ENCODE measurements at places on chromosomes 5 and 9.

DNA sequence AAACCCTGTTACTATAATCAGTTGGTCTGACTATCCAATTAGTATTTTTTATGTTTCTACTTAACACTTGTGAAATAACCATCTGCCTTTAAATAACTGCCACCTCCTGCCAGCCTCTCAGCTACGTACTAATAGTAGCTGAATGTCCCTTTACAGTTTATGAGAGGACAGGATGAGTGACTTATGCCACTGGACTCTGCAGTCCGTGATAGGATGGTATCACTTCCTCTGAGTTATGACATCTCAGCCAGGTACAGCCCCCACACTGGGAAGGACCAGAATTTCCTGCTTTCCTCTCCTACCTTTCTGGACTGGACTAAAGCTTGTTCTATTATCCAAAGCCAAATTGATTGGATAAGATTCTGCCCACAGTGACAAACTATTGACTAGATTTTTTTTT is 102.9 kb downstream of the ZFAND5 start:
- no peak for DNase-seq

DNA sequence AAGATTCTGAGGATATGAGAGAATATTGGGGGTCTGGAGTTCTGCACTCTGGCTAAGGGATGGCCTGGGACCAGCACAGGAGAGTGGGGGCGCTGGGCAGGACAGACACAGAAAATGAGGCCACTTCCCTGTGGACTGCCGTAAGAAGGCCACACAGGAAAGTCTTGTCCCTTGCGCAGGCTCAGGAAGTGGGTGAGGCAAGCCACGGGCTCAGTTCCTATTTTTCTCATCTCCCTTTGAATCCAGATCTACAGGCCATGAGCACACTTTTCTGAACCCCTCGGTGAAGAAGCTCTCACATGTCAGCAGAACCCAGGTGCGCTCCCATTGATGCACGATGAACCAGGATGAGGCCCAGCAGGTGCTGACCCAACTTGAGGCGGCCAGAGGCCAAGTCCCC is 207.4 kb downstream of the AGTPBP1 start:
- DNase-seq: no peak

- no peak for DNase-seq
Observed at GRCh38 chr5:57779383-57780223, 297.0 kb upstream of the ACTBL2 start.

DNA sequence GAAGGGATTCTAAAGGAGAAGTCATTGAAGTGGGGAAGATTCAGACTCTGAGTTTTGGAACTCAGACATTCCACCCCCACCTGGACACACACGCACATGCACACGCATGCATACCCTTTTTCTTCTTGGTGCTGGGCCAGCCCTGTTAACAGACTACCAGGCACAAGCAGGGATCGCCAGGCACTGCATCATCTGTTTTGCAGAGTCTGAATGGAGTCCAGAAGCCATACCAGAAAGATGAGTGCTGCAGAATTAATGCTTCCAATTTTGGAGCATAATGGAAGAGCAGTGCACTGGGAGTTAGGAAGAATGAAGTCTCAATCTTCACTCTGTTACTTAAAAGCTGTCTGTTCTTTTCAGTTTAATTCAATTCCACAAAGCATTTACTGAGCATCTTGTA is 95.5 kb downstream of the PDE8B start:
- no peak for DNase-seq

GRCh38 chr5:154756009-154756867 is 1.1 kb downstream of the LARP1 start:
- DNase-seq: peak; percentile 13

DNA sequence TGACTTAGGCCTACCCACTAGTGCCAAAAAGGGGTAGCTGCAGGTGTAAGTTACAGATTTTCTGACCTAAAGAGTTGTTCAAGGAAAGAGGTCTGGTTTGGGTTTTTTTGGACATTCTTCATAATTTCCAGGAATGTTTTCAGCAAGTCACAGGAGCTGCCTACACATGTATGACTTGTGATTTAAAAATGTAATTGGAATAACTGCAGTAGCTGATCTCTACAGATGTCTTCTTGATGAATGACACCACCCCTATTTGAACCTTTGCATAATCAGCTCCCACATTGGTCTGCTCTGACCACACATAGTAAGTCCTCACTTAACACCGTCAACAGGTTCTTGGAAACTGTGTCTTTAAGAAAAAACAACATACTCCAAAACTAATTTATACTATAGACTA is 481.4 kb downstream of the RASEF start:
- DNase-seq: no peak

DNA sequence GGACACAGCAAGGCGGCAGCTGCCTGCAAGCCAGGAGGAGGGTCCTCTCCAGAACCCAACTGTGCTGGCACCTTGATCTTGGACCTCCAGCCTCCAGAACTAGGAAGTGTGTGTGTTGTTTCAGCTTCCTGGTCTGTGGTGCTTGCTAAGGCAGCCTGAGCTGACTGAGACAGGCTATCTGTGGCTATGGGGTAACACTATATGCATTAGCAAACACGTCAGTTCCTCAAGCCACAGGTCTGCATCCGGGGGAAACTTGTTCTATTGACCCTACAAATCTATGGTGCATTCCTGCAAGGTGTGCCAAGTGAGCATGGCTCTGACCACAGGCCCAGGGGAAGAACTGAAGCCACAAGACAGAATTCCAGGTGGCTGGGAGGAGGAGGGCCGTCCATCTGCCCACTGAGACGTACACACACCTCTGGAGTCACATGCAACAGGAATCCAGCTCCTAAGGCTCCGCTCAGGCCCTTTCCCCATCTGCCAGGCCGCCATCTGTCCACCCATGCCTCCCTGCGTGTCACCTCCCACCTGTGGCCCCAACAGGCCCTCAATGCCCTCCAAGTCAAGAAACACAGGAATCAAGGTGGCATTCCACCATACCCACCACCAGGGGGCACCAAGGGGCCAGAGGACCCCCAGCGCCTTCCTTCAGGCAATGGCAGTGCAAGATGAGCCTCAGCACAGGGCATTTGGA is 174.9 kb downstream of the ROR2 start:
- DNase-seq: peak; percentile 42

DNA sequence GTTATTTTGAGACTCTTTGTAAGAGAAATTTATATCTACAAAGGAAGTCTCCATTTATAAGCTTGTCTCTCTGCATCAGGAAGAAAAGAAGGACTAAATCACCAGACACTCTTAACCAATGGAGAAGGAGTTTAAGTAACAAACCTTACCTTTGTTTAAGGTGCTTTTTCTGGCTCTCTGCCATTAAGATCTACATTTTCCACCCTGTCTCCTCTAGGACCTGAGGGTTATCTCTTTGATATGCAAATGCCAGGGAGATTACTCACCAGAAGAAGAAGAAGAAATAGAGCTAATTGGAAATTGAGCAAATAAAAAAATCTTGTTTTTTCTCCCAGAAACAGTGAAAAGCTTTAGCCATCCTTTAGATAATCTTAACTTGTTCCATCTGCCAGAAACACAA is 60.9 kb downstream of the CDKN2A start:
- no peak for DNase-seq

- no peak for DNase-seq
Observed at GRCh38 chr5:102654559-102655349, 100.4 kb upstream of the PAM start.

GRCh38 chr9:133563291-133563796 is 28.8 kb downstream of the ADAMTSL2 start:
- DNase-seq: no peak

- no peak for DNase-seq
Observed at GRCh38 chr5:151060742-151061141, 20.1 kb downstream of the TNIP1 start.

- DNase-seq: no peak
Observed at GRCh38 chr5:45454114-45454513, 242.1 kb downstream of the HCN1 start.

DNA sequence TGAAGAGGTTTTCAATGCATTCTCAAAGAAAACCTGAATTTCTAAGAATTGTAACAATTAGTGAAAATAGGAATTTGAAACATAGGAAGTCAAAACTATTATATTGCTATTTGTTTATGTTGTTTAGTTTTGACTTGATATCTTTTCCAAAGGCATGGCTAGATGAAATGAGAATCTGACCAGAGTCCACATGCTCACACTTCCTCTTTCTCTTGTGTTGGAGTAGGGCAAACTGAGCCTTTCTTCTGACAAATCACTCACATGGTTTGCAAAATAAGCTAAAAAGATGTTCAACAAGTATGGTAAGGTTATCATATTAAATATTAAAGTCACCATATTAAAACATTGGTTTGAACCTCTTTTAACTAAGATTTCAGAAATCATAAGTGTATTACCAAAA is 512.6 kb downstream of the ISL1 start:
- no peak for DNase-seq

DNA sequence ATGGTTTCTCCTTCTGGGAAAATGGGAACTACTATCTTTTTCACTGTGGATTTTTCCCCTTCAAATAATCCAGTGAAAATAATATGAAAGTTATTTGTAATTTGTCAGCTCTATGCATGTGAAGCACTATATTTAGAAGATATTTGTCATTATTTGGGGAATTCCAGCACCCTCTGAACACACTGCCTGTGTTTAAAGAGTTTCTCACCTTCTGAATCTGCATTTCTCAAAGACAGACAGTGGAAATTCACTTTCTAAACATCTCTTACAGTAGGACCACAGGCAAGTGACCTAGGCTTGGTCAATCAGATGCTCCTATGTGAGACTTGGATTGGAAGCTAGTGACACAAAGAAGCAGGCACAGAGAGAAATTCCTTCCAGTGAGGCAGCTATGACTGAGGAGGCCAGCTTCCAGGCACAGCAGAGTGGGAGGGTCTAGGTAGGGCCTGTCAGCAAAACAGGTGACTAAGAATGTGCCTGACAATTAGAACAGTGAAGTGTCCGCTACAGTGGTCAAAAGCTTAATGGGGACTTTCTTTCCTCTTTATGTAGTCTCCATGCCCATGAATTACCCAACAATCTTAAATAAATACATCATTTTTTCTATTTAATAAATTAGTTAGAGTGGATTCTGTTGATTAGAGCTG is 167.2 kb downstream of the HMHB1 start:
- no peak for DNase-seq

DNA sequence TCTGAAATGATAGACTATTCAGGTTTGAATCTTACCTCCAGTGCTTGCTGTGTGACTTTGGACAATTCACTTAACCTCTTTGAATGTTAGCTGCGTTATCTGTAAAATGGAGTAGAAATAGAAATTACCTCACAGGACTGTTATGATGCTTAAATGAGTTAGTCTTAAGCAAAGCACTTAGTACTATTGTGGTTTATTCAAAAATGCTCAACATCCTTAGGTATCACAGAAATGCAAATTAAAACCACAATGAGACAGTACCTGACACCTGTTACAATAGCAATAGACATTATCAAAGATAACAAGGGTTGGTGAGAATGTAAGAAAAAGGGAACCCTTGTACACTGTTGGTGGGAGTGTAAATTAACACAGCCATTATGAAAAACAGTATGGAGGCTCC is 77.6 kb upstream of the FREM1 start:
- no peak for DNase-seq

DNA sequence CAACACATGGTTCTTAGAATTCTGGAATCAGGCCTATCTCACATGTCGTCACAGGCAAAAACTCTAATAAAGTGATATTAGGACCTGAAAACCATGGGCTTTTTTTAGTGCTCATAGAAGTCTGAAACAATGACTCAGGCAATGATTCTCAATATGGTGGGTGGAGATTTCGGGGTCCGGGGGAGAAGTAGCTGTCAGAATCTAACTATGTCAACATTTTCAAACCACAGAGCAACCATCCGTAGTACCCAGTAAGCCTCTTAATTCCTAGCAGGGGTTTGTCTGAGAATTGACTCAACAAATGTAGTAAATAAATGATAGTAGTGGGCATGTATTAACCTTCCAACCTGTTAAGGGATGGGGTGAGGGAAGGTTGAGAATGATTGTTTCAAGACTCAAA is 2.6 kb downstream of the AMACR start:
- DNase-seq: no peak

GRCh38 chr9:18441261-18441660 is 32.7 kb upstream of the ADAMTSL1 start:
- DNase-seq: no peak
